Thyroid gland (tissue), 4 donors: ENCODE measurements at places on chromosomes 4 and X.
A peak's percentile ranks its signal among the peaks of the same experiment; 100 is the strongest.

DNA sequence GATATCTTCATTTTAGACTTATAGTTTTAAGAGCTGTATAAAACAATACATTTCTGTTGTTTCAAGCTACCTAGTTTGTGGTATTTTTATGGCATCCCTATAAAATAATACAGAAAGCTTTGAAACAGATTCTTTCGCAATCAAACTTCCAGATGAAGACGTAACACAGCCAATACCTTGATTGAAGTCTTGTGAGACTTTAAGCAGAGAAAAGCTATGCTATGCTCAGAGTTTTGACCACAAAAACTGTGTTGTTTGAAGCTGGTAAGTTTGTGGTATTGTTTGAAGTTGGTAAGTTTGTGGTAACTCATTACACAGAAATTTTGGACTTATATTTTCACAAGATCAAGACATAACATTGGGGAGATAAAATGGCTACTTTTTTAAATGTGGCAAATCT lies 201.8 kb upstream of the UGT8 start:
- no peak for DNase-seq

DNA sequence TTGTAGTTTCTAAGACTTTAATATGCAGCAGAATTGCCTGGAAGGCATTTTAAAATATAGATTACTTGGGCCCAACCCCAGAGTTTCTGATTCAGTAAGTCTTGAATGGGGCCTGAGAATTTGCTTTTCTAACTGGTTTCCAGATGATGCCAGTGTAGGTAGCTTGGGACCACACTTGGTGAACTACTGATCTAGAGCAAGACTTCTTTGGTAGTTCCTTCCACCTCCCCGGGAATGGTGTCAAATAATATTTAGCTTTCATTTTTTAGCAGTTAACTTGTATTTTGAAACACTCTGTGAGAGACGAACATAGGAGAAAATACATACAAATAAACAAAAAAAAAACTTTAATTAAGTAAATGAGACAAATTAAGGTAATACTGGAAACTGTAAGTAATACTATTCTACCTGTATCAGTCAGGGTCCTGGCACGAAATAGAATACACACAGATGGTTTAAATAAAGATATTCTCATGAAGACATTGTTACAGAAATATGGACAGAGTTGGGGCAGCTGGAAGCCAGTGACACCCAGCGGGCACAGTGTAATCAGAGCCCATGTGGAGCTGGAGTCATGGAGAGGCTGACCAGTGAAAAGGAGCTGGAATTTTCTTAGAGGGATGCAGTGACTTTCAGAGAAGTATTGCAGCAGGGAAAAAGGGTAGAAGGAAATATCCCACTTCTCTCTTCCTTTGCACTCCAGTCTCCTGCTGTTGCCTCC lies 905.7 kb downstream of the CCSER1 start:
- no peak for DNase-seq

DNA sequence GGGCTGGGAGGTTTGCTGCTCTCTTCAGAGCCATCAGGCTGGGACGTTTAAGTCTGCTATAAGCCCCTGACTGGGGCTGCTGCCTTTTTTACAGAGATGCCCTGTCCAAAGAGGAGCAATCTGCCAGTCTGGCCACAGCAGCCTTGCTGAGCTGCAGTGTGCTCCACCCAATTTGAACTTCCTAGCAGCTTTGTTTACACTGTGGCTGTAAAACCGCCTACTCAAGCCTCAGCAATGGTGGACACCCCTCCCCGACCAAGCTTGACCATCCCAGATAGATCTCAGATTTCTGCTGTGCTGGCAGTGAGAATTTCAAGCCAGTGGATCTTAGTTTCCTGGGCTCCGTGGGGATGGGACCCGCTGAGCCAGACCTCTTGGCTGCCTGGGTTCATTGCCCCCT lies 40.7 kb downstream of the SPATA18 start:
- DNase-seq = no peak

DNA sequence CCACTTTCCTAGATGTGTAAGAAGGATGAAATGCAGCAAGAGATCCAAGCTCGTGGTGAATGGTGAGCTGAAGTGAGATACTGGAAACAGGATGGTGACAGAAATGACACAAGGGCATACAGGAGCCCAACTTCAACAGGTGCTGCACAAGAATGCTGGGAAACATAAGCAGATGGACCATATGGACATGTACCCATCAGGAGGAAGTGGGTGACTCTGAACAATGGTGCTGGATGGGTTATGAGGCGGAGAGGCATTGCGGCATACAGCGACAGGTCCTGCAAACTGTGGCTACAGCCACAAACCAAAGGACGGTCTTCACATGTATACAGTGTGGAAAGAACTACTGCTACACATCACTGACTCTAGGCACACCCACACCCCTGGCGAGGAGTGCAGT lies 265.7 kb downstream of the CAMK2D start:
- no peak for DNase-seq

DNA sequence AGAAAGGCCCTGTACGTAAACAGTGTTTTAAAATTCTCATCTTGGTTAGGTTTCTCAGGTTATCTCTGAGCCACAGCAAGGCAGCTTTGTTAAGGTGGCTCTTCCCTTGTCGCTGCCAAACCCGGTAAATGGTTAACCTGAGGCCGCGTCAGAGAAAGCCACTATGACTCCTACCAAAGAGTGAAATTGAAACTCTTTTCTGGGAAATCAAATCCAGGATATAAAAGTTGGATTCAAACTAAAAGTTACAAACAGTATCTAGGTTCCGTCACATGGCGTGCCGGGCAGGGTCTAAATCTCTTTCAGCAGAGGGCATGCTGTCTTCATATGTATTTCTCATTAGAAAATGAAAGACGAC lies 433 bp downstream of the MMAA start:
- peak; percentile 53 for DNase-seq

DNA sequence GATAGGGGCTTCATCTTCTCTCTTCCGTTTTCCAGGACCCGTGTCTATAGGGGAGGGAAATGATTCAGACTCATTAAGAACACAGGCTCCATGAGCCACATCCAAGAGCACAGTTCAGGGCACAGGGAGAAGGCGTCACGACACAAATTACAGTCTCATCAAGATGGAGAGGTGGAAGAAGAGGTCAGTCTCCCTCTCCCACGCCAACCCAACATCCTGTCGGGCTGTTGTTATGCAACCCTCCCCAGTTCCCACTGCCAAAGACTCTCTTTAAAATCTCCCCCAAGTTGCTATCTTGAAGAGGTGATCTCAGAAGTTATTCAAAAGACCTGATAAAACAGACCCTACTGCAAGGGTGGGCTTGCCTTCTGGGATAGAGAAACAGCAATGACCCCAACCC lies 12.6 kb downstream of the ZMYM3 start:
- DNase-seq = no peak

DNA sequence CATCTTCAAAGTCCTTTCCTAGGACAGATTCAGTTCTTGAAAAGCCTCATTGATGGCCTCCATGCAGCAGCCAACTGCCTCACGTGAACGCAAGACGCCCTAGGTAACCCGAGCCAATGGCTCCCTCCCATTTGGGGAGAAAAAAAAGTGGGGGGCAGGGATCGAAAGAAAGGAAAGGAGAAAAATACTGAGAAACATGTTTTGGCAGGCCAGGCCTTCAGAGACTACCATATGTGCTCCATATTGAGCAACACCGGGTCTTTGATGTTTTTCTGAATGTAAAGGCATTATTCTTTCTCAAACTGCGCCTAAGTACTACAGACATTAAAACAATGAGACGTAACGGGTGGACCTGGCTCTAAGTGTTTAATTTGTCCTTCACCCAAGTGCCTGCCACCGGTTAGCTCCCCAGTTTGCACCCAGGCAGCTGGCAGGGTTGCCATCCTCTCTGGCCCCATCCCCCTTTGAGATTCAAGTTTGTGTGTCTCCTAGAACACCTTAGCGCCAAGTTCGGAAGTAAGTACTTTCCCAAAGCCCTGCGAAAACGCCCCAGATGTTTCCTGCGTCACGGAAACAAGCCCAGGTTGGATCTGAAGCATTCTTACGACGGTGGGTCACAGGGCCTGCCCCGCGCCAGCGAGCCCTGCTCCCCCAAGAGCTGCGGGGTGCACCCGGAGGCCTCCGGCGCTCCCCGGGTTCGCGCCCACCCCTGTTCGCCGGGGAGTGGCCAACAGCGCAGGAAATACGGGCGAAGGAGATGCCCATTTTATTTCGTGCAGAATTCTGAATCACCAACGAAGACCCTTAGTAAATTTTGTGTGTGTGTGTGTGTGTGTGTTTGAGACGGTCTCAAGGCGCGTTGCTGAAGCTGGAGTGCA lies 30.1 kb downstream of the HAND2 start:
- DNase-seq = no peak

DNA sequence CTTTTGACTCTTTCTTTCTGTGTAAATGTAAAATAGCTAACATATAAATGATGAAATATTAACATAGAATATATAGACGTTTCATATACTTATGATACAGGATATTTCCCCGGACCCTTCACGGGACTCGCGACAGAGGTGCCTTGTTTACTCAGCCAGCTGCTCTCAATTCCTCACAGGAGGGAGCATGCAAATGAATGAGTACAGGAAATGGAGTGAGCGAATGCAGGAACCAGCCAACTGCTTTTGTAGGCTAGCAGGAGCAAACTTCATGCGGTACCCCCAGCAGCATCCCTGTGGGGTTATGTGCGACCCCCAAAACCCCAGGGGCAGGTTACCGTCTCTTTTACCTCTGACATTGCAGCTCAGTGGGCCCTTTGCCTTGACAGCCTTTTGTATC lies 110.3 kb upstream of the PDHA2 start:
- DNase-seq = no peak

GRCh38 chrX:42028109-42028508 lies 104.8 kb upstream of the CASK start:
- no peak for DNase-seq

DNA sequence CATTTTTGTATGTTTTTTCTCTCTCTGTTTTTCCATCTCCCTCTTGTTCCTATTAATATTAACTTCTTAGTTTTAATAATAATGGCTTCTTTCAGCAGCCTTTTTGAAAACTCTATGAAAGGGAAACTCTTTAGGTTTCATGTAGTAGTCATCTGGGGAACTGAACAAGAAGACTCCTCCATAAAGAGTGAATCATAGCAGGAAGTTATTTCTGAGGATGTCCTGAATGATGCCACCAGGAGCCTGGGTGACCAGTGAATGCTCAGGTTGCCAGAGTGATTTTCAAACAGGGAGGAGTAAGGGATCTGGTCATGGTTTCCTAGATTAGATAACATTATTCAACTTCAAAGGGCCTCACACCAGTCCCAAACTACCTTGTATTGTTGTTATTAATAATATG lies 212.8 kb upstream of the PDE5A start:
- DNase-seq = no peak

GRCh38 chrX:114472788-114473187 lies 111.1 kb upstream of the HTR2C start:
- no peak for DNase-seq

DNA sequence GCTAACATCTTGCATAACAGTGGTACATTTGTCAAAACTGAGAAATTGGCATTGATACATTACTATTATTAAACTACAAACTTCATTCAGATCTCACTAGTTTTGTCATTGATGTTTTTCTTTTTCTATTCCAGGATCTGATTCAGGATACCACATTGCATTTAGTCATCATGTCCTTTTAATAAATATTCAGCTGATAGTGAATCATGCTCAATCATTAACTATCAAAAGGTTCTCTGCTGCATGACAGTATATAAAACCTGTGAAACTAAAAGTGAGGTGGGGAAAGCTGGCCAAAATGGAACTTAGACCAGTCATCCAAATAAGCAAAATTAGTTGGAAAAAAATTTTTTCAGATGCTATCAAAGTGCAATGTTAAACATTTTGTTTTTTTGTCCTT lies 28.1 kb upstream of the HS6ST2 start:
- no peak for DNase-seq

DNA sequence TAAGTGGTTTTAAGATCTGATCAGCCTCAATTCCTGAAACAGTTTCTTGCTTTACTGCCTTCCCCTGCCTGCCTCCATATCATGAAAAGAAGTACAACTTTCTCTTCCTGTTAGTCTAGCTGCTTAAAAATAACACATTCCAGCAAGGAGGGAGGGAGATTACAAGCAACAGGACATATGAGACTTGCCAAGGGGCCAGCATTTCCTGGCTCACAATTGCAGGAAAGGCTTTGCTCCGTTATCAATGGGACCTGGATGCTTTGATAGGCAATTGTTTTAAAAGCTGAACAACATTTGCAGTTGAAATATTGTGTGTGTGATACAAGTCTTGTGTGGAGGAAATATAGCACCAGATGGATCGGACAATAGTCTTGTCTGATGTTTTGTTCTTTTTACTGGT lies 425.0 kb downstream of the FAT4 start:
- DNase-seq = no peak

GRCh38 chr4:186404562-186405134 lies 138.7 kb downstream of the F11 start:
- no peak for DNase-seq

DNA sequence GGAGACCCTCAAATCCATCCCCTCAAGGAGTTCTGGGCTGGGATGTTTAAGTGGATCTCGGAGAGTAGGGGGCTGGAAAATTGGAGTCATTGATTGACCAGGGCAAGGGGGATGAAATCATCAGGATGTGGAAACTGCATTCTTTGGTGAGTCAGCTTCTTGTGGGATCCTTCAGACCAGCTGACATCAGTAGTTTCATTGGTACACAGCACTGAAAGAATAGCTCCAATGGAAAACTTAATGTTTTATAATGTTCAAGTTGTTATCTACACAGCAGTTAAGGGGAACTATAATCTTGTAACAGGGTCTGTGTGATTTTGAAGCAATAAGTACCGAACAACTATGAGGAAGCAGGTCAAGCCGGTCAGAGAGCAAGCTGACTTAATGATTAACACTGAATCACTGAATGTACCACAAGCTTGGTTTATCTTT lies 506.1 kb downstream of the RPA4 start:
- DNase-seq = no peak

GRCh38 chrX:140983730-140984129 lies 18.7 kb upstream of the SPANXB1 start:
- no peak for DNase-seq

DNA sequence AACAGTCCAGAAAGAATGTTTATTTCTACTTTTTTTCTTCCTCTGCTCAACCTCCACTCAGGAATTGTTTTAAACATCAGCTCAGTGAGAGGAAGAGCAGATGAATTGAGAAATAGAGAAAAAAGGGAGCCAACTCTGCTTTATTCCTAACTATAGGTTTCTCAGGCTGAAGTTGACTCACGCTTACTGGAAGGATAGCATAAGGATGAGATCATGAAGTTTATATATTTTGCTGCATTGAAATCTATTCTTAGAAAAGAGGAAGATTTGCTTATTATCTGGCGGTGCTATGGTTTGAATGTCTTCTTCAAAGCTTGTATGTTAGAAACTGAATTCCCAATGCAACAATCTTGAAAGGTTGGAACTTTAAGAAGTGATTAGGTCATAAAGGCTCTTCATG lies 1673.4 kb upstream of the PCDH7 start:
- DNase-seq = no peak

DNA sequence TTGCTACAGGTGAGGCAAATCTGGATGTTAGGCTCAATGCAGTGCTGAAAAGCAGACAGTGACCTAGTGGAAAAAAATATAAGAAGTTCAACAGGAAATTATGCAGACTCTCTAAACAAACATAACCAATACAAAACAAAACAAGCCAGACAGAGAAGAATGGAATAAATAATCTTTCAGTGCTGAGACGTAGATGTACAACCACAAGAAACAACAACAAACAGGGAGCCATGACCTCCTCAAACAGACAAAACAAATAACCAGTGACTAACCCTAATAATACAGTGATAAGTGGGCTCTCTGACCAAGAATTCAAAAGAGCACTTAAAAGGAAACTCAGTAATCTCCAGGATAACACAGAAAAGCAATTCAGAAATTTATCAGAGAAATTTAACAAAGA lies 239.3 kb downstream of the SLC39A8 start:
- no peak for DNase-seq
